ENCODE measurements at places on chromosomes 12 and 14.

DNA sequence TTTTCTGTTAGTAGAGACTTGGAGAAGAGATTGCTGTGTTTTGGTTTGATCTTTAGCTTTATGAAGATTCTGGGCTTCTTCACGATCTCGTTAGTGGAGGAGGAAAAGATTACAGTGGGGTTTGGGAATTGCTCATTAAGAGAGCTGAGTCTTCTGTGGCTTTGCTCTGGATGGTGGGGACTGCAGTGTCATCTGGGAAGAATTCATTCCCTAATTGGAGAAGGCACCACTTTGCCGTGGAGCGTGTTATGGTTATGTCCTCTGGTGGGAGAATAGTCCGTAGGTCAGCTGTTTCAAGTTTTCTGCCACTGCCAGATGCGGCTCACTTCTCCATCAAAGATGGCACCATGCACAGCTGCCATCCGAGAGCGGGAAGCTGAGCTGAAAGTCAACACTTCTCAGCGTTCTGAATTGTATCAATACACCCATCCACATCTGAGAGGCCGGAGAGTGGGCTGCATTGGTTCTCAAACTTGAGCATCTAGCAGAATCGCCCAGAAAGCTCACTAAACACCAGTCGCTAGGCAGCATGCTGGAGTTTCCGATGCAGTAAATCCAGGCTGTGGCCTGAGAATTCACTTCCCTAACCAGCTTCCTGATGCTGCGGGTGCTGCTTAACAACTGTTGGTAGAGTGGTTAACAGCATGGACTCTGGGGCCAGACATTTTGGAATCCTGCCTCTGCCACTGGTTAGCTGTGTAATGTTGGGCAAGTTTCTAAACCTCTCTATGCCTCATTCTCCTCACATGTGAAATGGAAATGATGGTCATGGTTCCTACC, 117.8 kb downstream of the PLXNC1 start:
- DNase-seq, result peak; percentile 71

GRCh38 chr12:53200458-53201176, 6.4 kb downstream of the ITGB7 start:
- DNase-seq, result no peak

DNA sequence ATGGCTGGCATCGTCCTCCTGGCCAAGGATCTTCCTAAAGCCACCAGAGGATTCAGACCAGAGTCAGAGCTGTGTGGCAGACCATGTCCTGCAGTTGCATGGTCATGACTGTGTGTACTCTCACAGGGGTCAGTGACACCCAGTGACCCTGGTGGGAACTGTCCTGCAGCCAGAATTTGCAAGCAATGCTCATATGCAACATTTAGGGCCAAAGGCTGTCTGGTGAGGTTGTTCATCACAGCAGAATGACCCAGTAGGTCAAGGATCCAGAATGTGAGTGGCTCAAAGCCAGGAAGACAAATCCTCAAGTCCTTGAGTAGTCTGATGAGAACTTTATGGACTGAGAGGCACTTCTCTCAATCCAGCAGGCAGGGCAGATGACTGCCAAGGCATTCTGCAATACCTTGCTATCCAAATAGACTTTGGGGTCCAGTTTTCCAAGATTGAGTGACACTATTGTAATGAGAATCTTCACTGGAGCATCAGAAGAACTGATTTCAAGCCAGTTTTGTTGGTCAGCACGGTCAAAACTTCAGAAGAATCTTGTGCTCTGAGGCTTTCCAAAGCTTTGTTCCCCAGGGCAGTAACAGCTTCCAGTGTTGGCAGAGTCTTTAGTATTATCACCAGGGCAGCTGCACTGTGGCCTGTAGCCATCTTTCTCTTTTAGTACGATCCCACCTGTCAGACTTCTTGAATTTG, 122.0 kb downstream of the PTCSC3 start:
- DNase-seq, result no peak

DNA sequence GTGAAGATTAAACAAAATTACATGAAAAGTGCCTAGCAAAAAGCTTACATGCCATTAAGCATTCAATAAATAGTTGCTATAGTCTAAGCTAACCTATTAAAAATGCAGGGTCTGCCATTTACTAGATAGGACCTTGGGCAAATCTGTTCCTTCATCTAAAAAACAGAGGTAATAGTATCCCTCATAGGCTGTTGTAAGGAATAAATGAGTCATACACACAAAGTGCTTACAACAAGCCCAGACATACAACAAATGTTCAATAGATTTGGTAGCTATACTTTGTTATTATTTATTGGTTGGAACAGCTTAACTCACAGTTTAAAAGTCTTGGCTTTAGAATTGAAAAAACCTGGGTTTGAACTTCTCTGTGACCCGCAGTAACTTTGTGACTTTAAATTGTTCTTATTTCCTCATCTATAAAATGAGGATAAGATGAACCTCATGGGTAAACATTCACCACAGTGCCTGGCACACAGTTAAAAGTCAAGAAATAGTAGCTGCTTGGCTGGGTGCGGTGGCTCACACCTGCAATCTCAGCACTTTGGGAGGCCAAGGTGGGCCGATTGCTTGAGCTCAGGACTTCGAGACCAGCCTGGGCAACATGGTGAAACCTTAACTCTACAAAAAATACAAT, 24.7 kb downstream of the HEATR5A start:
- DNase-seq, result no peak

DNA sequence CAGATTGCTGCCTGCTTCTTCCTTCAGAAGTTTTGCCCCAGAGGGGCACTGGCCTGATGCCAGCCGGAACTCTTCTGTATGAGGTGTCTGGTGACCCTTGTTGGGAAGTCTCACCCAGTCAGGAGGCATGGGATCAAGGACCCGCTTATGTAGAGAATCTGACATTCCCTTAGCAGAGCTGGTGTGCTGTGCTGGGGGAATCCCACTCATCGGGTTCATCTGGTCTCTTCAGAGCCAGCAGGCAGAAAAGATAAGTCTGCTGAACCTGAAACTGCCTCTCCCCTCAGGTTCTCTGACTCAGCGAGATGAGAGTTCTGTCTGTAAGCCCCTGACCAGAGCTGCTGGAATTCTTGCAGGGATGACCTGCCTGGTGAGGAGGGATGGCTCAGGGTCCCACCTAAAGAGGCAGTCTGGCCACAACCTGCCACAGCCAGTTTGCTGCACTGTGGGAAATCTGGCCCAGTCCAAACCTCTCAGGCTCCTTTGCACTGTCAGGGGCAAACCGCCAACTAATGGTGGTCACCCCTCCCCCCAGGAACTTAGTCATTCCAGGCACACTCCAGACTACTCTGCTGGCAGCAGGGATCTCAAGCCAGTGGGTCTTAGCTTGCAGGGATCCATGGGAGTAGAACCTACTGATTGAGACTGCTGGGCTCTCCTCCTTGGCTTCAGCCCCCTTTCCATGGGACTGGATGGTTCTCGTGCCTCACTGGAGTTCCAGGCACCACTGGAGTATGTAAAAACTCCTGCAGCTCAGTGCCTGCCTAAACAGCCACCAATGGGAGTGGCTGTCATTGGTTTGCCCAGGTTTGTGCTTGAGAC, 4.1 kb downstream of the CLEC2D start:
- DNase-seq, result no peak

DNA sequence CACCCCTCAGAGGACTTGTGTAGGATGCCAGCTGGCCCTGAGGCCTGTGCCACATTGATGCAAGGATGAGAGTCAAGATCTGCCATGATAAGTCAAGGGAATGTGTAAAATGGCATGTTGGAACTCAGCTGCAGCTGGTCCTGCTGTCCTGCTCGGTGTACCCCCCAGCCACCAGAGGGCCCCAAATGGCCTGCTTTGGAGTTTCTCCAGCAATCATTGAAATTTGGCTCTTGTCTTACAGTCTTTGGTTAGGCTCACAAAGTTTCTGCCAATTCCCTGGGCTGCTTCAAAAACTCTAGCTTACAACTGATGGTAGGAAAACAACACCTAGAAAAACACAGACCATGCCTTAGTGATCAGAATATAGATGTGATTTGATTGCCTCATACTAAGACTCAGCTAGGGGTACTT, 76.8 kb downstream of the HSD17B6 start:
- peak; percentile 49 for DNase-seq

DNA sequence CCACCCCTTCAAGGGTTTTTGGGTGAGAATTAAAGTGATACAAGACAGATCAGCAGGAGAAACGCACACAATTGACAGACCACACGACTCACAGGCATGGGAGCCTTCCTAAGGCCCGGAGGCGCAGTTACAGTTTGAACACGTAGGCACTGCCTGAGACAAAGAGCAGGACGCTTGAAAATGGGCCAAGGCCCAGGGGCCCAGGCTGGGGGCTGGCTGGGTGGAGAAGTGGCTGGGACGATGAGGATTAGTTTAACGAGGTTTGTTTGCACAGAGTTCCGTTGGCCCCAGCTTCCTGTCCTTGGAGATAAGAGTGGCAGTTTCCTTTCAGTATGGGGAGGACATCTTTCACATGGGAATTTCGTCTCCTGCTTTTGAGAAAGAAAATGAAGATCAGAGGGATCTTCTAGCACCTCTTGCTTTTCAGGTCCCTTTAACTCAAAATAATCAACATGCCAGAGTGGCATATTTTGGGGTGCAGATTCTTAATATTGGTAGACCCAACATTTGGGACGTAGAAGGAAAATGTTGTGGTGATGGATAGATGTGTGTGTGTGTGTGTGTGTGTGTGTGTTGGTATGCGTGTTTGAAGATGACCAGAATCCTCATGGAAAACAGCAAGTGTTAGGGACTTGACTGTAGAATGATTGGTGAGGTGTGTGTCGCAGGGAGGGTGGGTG, 44.6 kb downstream of the DLK1 start:
- no peak for DNase-seq

- peak; percentile 36 for DNase-seq
These were observed 37.3 kb downstream of the VDR start for GRCh38 chr12:47867495-47867941.

Data from inflammatory macrophage treated with lipopolysaccharide for 1 hour (primary cell).